ENCODE measurements at places on chromosomes 4 and X. TPM values are rescaled to one million over a fixed set of nuclear protein-coding genes. Genes with fewer than 3 reads are reported as not detected.

Gene CSN1S1
- not detected for total RNA-seq

Gene PITX2
- total RNA-seq, result 1.3 TPM

Gene PPEF1
- 3.9 TPM for total RNA-seq

Gene UGT8
- total RNA-seq, result 0.98 TPM

Gene ZNF185
- total RNA-seq, result 1.1 TPM

Gene NUP62CL
- 1.6 TPM for total RNA-seq

Gene PAGE5
- total RNA-seq, result not detected

Gene RRH
- total RNA-seq, result 0.29 TPM
